ENCODE measurements at places on chromosomes 6 and 20.

- DNase-seq, result no peak
Observed at GRCh38 chr20:60104993-60105803, 147.0 kb downstream of the CDH26 start.

DNA sequence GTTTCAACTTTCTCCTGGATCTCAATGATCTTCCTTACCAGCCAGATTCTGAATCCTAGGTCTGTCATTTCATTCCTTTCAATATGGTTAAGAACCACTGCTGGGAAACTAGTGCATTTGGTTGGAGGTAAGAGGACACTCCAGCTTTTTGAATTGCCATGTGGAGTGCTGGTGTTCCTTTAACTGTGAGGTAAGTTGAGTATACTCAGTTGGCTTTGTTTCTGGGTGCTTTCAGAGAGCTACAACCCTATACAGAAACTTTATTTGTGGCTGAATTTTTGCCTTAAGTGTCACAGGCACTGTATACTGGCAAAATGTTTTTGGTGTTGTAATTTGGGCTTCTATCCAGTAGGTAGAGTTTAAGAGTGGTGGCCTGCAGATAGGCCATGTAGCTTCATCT lies 175.8 kb downstream of the TBC1D32 start:
- DNase-seq, result no peak

GRCh38 chr20:57532104-57532503 lies 7.2 kb upstream of the CTCFL start:
- no peak for DNase-seq

DNA sequence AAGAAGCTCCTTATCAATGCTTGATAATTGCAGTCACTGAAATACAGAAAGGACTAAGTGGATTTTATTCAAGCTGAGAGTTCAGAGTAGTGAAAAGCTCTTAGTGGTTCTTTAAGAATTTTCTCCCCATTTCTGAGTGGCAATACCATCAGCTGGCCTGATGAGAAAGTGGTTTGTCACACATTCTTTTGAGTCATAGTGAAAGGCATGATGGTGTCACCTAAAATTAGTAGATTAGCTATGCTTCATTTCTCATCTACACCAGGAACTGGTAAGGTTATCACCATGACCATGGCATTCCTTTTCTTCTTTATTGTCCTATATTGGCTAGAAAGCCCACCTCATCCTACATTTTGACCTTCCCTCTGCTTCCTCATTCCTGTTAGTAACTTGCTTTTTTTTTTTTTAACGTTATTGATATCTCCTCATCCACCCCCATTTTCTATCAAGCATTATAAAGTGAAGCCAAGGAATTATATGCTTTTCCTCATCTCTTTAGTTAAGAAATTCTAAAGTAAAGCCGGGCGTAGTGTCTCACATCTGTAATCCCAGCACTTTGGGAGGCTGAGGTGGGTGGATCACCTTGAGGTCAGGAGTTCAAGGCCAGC lies 67.4 kb upstream of the LOC128125822 start:
- DNase-seq, result no peak

GRCh38 chr20:25281541-25281991 lies 33.7 kb downstream of the PYGB start:
- no peak for DNase-seq

DNA sequence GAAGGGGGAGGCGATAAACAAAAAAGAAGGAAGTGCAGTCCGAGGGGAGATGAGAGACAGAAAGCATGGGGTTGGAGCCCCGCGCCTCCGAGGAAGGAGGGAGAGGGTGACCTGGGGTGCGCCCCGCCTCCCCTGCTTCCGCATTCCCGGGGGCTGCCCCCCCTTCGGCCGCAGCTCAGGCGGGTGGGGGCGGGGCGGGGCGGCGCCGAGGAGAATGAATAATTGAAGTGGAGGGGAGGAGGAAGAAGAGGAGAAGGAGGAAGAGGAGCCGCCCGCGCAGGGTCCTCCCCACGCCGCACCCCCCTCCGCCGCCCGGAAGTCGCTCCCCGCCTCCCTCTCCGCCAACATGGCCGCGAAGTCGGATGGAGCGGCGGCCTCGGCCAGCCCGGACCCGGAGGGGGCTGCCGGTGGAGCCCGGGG lies at the start of gene XKR7:
Gene XKR7, plus strand, starts transcription at position 322 of the 420 bp plus-strand sequence. Its CDS starts 25 bp downstream, at position 347.
- no peak for DNase-seq

DNA sequence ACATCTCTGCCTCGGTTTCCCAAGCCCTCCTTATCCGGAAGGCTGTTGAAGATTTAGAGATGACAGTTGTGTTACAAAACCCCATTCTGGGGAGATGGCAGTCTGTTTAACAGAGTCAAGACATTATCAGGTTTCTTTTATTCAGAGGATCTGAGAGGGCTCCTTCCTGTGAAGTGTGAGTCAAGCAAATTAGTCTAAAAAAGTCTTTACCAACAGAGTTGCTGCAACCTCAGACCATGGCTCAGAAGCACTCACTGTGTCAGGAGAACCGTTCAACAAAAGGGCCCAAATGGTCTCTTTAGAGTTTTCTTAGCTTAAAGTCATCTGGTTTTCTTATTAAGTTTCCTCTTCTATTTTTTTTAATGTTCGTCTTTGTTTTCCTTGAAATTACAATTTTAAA lies 717.8 kb downstream of the EPM2A start:
- no peak for DNase-seq

- no peak for DNase-seq
Observed at GRCh38 chr6:126040826-126041225, 54.5 kb downstream of the TRMT11 start.

GRCh38 chr6:101401792-101402621 lies 8.5 kb downstream of the GRIK2 start:
- DNase-seq, result no peak

DNA sequence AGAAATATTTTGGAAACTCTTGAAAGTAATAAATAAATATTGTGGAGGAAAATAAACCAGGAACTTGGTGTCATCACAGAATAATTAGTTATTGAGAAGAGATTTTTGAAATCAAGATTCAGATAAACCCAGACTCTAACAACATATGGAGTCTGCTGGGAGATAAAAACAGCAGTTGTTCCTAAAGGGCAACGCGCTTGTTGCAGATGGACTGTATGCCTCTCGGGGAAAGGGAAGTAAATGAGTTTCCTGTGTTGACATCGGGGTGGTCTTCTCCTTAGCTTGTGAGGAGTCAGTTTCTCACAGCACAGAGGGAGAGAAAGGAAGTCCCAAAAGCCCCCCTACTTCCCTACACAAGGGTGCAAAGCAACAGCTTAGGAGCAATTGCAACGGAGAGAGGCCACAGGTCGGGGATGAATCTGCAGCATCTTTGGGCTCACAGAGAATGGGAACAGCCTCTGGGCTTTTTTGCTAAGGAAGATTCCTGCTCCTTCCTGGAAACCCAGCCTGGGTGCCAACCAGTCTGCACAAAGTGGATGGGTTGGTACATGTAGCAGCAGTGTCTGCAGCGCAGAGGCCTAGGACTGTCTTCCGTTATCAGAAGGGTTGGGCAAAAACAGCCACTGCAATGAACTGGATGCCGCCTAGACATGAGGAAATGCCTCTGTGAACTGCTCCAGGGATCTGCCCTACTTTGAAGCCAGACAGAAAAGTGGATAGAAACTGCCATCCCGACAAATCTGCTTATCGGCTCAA lies 603.0 kb upstream of the NRSN1 start:
- no peak for DNase-seq

DNA sequence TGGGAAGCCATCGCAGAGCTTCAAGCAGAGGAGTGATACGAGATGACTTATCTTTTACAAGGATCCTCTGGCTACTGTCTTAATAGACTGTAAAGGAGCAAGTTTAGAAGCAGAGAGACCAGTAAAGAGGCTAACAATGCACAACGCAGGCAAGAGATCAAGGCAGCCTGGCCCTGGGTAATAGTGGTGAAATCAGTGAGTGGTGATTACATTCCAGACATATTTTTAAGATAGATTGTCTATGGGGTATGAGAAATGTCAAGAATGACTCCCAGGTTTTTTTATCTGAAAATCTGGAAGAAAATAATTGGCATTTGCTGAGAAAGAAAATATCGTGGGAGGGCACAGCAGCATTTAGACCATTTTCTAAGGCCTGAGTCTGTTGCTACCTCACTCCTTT lies 213.6 kb upstream of the HTR1E start:
- no peak for DNase-seq

- DNase-seq, result no peak
Observed at GRCh38 chr6:17469006-17469832, 75.8 kb downstream of the CAP2 start.

DNA sequence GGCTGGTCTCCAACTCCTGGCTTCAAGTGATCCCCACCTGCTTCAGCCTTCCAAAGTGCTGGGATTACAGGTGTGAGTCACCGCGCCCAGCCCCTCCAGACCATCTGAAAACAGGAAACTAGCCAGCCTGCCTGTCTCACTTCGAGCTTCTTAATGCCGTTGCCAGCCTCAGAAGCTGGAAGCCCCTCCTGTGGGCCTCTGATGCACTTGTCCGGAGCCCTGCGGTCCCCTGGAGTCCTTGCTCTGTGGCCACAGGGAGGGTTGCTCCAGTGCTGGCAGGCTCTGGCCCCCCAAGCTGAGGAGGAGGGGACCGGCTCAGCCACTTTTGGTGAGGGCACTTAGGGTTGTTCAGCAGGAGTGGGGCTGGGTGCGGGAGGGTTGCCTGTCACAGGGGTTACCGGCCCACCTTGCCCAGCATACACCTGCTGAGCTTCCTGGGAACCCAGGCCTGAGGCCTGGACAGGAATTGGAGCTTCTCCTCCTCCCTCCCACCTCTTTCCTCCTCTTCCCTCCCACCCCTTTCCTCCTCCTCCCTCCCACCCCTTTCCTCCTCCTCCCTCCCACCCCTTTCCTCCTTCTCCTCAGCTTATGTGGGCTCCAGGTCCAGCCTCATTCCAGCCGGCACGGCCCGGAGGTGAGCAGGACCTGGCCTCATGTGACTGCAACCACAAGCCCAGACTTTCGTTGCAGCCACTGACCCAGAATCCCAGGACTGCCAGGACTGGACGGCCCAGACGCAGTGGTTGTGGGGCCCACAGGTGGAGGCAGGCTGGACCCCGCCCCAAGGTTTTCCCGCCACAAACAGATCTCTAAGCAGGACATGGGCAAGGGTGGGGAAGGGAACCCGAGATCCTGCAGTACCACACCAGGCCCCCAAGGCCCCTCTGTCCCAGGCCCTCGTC lies 9.4 kb upstream of the BIRC7 start:
- no peak for DNase-seq

DNA sequence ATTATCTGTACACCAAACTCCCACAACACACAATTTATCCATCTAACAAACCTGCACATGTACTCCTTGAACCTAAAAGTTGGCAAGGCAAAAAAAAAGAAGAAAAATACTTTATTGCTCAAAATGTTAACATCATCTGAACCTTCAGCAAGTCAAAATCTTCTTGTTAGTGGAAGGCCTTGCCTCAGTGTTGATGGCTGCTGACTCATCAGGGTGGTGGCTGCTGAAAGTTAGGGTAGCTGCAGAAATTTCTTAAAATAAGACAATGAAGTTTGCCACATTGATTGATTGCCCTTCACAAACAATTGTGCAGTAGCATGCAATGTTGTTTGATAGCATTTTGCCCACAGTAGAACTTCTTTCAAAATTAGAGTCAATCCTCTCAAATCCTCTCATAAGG lies 2.7 kb upstream of the WFDC11 start:
- DNase-seq, result no peak

DNA sequence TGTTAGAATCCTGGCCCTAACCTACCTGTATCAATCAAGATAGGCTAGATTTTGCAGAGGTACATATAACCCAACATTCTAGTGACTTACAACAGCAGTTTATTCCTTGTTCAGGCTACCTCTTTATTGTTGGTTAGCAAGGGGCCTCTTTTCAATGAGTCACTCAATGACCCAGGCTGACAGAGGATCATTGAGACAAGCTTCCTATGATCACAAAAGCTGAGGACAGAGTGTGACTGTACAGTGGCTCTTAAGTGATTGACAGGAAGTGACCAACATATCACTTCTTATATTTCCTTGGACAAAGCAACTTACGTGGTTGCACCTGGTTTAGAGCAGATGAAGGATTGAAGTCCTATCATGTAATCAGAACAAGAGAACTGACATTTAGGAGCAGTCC lies 740.9 kb downstream of the FRK start:
- no peak for DNase-seq

- peak; percentile 21 for DNase-seq
Observed at GRCh38 chr6:42374018-42374669, 77.6 kb downstream of the TRERF1 start.

- DNase-seq, result no peak
Observed at GRCh38 chr6:111603685-111604084, 2.0 kb downstream of the TRAF3IP2 start.

DNA sequence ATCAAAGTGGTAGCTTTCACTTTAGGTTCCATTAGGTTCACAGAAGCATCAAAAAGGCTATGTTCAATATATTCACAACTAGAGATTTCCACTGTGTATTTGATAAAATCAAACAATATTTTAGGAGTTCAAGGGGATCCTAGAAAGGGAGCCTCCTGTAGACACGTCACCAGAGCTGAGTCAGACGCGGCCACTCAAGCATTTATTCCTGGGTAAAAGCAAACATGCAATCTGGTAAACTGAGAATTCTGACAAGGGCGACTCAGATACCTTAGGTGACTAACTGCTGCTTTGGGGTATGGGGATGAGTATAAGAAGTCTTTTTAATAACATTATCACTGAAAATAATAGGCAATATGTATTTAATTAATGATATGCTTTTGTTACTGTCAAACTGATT lies 118.7 kb upstream of the HMGN3 start:
- DNase-seq, result no peak

- DNase-seq, result no peak
Observed at GRCh38 chr20:16583474-16583873, 10.2 kb upstream of the KIF16B start.

- no peak for DNase-seq
Observed at GRCh38 chr6:166026586-166027126, 141.0 kb downstream of the TBXT start.

GRCh38 chr6:89215391-89215790 lies 1.8 kb downstream of the GABRR1 start:
- no peak for DNase-seq

- no peak for DNase-seq
Observed at GRCh38 chr6:105313211-105313610, 89.7 kb downstream of the PREP start.

DNA sequence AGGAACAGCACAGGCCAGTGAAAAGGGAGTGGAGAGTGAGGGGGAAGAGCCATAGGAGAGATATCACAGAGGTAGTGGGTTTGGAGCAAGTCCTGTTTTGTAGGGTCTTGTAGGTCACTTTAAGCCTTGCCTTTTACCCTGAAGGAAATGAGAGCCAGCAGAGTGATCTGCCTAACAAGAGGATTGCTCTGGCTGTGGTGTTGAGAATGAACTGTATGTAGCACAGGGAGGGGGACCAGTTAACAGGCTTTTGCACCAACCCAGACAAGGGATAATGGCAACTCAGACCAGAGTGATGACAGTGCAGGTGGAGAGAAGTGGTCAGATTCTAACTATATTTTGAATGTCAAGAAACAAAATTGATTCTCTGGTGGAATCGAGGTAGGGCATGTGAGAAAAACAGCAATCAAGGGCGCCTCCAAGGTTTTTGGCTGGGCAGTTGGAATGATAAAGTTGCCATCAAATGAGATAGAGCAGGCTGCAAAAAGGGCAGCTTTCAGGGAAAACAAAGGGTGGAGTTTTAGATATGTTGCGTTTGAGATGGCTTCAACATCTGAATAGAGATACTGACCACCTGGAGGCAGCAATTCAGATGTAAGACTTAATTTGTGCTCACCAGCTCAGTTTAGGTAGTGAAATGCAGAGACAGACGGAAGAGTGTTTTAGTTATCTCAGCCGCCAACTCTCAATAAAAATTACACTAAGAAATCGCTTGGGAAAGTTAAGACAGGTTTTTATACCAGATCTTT lies 134.4 kb upstream of the BTBD3 start:
- DNase-seq, result no peak

Measured in stimulated activated CD4-positive, alpha-beta T cell treated with anti-CD3 and anti-CD28 coated beads, Interleukin-1b, Interleukin-23, amount 100 ng/mL, for 48 hours (primary cell).